ENCODE measurements at places on chromosomes 7 and 10. TPM values are rescaled to one million over a fixed set of nuclear protein-coding genes. Genes with fewer than 3 reads are reported as not detected.

The PHYH gene
- total RNA-seq, result 30.4 TPM

The EEPD1 gene
- 11.7 TPM for total RNA-seq

The PYROXD2 gene
- 17.6 TPM for total RNA-seq

The ITPRID1 gene
- total RNA-seq, result not detected

The ABCA13 gene
- 3.8 TPM for total RNA-seq

The VENTX gene
- 0.18 TPM for total RNA-seq

The GALNT17 gene
- 10.8 TPM for total RNA-seq

All from metanephros (tissue), 2 donors.